Upper lobe of right lung (tissue), 1 donor: ENCODE measurements at places on chromosomes 3 and 15. TPM values are rescaled to one million over a fixed set of nuclear protein-coding genes. Genes with fewer than 3 reads are reported as not detected.

HYKK gene
- total RNA-seq, result 4.1 TPM

NEIL1 gene
- 42.1 TPM for total RNA-seq

ZNF662 gene
- 9.6 TPM for total RNA-seq

ZSCAN29 gene
- total RNA-seq, result 18.3 TPM

ACAA1 gene
- 81.7 TPM for total RNA-seq

H1-8 gene
- total RNA-seq, result not detected

BSN gene
- total RNA-seq, result 0.43 TPM

UQCC5 gene
- total RNA-seq, result 16.6 TPM

SLC15A2 gene
- 63.6 TPM for total RNA-seq

CCR9 gene
- total RNA-seq, result not detected

GPR62 gene
- not detected for total RNA-seq

IGSF11 gene
- total RNA-seq, result 0.46 TPM

LRRC3B gene
- total RNA-seq, result 0.09 TPM

CFAP100 gene
- not detected for total RNA-seq

TERB2 gene
- not detected for total RNA-seq

SYNM gene
- total RNA-seq, result 19.5 TPM

TEX55 gene
- total RNA-seq, result not detected

SERP1 gene
- 132 TPM for total RNA-seq

FBXW12 gene
- not detected for total RNA-seq

FBLN2 gene
- total RNA-seq, result 32.9 TPM

RFC4 gene
- total RNA-seq, result 8.3 TPM

HOMER2 gene
- total RNA-seq, result 16.4 TPM

ATP13A5 gene
- 2.0 TPM for total RNA-seq

STRC gene
- total RNA-seq, result not detected

GPR160 gene
- total RNA-seq, result 22.3 TPM

BNC1 gene
- 3.1 TPM for total RNA-seq

PLCH1 gene
- 12.1 TPM for total RNA-seq

EXD1 gene
- not detected for total RNA-seq

SAMD7 gene
- not detected for total RNA-seq

GOLGA8S gene
- 0.20 TPM for total RNA-seq
